ENCODE measurements at places on chromosomes 6 and 20.

DNA sequence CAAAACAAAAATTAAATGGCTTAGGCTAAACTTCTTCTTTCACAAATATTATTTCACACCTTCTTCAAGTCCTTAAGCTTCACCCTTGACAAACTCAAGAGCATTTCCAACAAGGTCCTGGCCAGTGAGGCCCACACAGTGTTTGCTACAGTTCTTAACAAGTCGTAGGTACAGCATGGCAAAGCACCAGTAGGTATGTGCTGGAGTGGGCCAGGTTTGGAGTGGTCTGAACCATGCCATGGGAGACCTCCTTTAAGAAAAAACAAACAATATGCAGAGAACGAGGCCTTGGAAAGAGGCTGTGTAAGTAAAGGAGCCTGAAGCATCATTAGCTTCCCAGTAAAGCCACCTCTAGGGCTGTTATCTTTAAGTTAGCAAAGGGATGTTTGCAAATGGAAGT, 154.3 kb upstream of the SNX9 start:
- no peak for DNase-seq

- DNase-seq = no peak
These were observed 11.8 kb downstream of the TRIM10 start for GRCh38 chr6:30149234-30149633.

DNA sequence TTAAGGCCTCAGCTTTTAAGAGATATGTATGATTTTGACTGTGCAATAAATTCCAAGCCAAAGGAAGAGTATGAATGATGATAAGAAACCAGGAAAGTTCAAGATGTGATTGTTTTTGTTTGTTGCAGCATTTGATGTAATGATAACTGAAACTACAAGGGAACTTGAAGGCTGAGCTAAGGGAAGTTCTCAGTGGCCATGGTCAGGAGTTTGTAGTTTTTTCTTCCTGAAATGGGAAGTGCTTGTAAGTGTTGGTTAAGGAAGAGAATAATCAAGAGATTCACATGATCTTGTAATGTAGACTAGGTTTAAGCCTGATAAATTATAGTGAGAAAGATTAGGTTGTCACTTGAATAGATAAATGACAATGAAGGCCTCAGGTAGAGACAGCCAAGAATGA, 53.4 kb downstream of the PTCHD4 start:
- DNase-seq = no peak

DNA sequence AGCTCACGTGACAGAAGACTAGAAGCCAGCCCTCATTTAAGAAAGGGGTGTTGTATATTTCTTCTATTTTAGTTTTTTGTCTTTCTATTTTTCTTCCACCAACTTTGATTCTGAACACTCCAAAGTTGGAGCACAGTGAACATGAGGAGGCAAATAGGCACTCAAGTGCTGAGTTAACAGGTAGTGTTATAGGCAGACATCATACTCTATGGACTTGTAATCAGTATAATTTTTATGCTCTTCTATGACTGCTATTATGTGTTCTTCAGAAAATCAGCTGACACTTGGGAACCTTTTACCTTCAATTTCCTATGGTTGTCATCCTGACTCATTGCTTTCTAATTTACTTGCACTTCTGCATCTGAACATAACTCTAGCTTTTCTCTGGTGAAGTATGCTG, 396.3 kb upstream of the EYS start:
- DNase-seq = no peak

GRCh38 chr20:61608275-61609085, 356.4 kb downstream of the CDH4 start:
- DNase-seq = no peak

GRCh38 chr6:154399097-154399496, 42.5 kb upstream of the IPCEF1 start:
- no peak for DNase-seq

- DNase-seq = no peak
These were observed 40.7 kb downstream of the BFSP1 start for GRCh38 chr20:17490501-17490900.

- no peak for DNase-seq
These were observed 25.5 kb downstream of the MCUR1 start for GRCh38 chr6:13788820-13789219.

GRCh38 chr6:79066828-79067227, 11.2 kb downstream of the PHIP start:
- DNase-seq = no peak

DNA sequence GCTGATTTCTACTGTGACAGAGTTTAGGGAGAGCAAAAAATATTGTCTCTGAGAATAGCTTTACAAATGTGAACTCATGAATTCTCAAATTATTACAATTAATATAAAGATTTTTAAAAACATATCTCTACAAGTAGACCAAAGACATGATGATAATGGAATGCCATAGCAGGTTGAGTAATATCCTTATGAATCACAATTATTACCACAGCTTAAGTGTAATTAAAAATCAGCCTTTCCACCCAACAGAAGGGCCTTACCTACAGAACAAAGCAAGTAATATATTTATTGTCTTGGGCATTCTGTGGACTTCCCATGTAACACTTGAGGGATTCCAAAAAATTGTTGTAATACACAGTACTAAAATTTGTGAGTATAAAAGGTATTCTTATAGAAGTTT, 1099.6 kb upstream of the GJE1 start:
- DNase-seq = no peak

DNA sequence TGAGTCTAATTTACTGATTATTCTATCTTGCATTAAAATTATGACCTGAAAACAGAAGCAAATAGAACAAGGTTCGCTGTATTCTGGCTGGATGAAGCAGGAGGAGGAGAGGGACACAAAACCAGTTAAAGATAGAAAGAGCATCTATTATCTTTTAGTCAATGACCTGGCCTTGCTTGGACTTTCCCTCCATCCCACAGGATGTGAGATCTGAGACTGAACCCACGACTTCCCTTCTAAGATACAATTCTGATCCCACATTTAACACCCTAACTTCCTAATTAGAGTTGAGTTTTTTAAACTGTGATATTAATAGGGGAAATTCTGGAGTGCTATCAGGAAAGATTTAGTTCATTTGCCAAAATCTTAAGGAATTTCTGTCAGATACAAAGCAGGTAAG, 3.1 kb upstream of the HLA-DQA2 start:
- DNase-seq = no peak

GRCh38 chr6:36851626-36852025, 12.4 kb upstream of the CPNE5 start:
- no peak for DNase-seq

DNA sequence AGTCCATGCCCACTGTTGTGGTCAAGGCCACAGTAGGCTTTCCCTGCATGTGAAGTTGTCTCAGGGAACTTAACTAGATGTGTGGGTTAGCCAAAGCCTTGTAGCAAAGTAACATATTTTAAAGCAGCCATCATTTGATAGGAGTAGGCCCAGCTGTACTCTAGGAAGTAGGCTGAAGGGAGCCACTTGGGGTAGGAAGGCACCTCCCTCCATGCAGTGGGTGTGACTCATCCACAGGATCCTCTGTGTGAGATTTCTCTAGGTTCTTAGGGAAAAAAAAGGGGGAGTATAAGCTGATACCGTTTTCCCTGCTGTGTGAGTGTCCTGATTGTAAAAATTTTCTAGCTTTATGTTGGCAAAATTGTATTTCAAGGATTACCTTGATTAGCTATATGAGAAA, 44.7 kb downstream of the VAPB start:
- DNase-seq = no peak

DNA sequence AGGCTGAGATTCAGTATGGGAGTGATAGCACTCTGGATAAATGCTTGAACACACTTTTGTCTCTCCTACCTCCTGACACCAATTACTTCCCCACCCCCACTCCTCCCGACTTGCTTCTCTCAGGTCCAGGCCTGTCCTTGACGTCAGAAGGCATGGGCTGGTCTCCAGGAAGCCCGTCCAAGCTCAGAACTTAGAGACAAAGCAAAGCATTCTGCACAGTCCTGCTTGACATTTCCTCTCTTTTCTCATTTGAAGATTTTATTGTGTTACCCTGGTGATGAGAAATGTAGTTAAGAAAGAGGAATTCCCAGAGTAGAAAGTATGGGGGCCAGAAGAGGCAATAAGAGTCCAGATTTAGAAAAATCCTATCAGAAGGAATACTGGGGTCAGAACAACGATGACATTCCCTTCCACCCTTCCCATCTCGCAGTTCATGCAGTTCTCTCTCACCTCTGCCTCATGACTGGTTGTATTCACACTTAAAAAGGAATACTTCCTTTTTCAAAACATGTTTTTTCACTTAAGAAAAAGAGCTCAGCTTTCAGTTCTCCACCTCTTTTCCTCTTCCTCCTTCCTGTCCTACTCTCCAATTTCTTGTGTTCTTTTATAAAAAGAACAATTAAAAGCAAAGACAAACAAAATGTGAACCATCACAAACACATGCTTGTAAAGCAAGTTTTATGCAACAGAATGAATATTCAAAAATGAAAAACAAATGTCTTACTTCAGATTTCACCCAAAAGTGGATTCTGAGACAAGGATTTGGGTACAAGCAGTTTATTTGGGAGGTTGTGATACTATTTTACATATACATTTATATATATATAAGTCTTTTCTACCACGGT, 18.5 kb upstream of the FAM184A start:
- DNase-seq = no peak

- DNase-seq = no peak
These were observed 306.0 kb downstream of the FARS2 start for GRCh38 chr6:5567352-5567751.

DNA sequence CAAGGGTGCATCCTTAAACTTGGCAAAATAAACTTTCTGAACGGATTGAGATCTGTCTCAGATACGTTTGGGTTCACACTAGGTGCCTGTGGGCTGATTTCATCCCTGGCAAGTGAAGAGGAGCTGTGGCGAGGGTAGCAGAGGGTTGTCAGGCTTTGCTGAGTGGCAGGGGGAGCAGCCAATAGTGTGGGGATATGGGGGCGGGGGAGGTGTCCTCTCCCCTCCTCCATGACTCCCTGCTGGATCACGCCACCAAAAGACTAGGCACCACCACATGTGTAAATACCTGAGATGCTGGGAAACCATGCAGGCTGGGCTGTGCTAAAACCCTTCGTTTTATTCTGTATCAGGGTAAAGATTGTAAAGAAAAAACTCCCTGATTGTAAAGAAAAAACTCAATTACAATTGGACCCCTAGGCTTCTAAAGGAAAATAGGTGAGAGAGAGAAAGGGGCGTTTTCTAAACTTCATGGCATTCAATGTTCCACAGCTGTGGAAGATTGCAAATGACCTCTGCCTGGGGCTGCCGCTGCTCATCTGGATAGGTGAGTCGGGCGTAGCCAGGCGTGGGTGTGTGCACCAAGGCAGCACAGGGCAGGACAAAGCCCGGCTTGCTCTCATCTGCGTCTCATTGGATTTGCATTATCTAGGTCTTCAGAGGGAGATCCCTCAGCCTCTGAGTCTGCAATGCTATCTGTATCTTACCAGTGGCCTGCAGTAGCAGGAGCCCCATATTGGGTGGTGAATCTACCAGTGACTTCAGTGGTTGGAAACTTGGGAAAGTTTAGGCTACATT, 26.9 kb upstream of the ADTRP start:
- DNase-seq = no peak

GRCh38 chr6:31896856-31897611, 464 bp downstream of the EHMT2 start:
- DNase-seq = no peak

GRCh38 chr20:34311118-34312023, 8.2 kb upstream of the AHCY start:
- no peak for DNase-seq

GRCh38 chr6:53741034-53741823, 53.6 kb upstream of the LRRC1 start:
- no peak for DNase-seq

GRCh38 chr20:44431118-44431501, 44.6 kb upstream of the TTPAL start:
- DNase-seq = no peak

GRCh38 chr6:111329882-111330633, 153.0 kb downstream of the REV3L start:
- DNase-seq = no peak

GRCh38 chr20:14142171-14142570, 146.9 kb downstream of the MACROD2 start:
- DNase-seq = no peak

DNA sequence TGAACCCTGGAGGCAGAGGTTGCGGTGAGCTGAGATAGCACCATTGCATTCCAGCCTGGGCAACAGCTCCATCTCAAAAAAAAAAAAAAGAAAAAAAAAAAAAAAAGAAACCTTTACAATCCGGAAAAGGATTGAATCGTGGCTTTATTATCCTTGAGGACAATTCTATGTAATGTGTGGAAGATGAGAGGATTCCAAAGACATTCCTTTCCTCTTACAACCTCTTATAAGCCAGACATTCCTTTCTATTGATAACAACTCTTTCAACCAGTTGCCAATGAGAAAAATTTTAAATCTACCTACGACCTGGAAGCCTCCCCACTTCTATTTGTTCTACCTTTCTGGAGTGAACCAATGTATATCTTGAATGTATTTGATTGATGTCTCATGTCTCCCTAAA, 91.2 kb upstream of the EEF1E1 start:
- DNase-seq = no peak

DNA sequence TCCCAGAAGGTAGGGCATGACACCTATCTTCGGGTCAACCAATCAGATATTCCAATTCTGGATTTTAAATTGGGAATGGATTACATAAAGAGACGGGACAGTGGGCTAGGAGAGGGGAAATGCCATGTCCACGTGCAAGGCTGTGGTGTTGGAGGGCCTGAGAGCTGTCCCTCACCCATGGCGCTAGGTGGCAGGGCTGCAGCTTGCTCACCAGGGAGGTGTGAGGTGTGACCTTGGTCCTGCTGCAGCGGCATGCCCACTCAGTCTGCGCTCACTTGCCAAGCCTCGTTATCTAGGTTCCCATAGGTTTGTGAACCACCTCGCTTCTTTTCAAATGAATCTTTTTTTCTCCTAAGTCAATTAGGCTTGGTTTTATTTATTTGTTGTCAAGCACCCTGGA, 19.4 kb upstream of the CST3 start:
- DNase-seq = no peak

- DNase-seq = no peak
These were observed 81.7 kb upstream of the SHLD1 start for GRCh38 chr20:5668529-5668868.

DNA sequence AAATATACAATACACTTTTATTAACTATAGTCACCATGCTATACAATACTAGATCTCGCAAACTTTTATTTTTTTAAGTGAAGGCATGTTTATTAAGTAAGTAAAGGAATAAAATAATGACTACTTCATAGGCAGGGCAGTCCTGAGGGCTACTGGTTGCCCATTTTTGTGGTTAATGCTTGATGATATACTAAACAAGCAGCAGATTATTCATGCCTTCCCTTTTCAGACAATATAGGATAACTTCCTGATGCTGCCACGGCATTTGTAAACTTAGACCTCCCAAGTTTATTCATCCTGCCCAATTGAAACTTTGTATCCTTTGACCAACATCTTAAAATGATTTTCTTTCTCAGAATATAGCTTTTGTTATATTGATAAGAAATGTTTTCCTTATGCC, 24.7 kb upstream of the HIVEP1 start:
- DNase-seq = no peak

DNA sequence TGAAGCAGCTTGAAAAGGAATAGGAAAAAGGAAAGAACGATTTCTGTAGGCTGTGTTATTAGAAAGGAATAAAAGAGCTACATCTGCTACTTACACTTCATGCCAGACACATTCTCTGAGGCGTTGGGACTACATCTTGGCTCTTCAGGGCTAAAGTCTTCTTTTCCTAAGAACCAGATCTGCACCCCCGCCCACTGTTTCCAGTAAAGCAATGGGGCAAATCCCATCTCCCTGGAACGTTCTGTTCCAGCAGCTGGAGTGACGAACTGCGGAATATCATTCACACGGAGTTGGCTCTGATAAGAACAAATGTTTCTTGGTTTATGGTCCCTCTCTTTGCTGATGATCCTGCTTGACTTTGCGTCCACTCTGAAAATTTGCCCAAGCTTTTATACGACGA, 26.9 kb downstream of the FAM50B start:
- no peak for DNase-seq

- no peak for DNase-seq
These were observed 96.8 kb upstream of the ATXN1 start for GRCh38 chr6:16857969-16858592.
